ENCODE measurements at places on chromosomes 2 and 18.

- DNase-seq, result no peak
Measured at GRCh38 chr2:134206031-134206430, 47.8 kb upstream of the MGAT5 start.

DNA sequence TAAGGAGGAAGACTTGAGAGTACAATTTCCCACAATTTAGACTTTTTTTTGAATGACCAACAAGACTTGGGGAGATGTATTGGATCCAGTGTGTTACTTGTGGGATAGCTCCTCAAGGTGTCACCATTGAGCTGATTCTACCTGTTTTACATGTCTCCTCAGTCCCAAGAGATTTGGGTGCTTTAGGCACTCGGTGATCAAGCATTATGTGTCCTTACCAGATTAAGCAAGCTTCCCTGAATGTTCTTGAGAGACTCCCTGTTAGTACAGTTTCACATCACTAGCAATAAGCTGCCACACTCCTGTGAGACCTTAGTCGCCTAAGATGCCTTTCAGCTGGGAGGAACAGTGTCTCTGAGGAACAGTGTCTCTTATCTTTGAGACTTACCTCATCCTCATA lies 384.3 kb upstream of the SYT4 start:
- no peak for DNase-seq

GRCh38 chr2:241666627-241667400 lies 19.8 kb downstream of the DTYMK start:
- DNase-seq, result no peak

DNA sequence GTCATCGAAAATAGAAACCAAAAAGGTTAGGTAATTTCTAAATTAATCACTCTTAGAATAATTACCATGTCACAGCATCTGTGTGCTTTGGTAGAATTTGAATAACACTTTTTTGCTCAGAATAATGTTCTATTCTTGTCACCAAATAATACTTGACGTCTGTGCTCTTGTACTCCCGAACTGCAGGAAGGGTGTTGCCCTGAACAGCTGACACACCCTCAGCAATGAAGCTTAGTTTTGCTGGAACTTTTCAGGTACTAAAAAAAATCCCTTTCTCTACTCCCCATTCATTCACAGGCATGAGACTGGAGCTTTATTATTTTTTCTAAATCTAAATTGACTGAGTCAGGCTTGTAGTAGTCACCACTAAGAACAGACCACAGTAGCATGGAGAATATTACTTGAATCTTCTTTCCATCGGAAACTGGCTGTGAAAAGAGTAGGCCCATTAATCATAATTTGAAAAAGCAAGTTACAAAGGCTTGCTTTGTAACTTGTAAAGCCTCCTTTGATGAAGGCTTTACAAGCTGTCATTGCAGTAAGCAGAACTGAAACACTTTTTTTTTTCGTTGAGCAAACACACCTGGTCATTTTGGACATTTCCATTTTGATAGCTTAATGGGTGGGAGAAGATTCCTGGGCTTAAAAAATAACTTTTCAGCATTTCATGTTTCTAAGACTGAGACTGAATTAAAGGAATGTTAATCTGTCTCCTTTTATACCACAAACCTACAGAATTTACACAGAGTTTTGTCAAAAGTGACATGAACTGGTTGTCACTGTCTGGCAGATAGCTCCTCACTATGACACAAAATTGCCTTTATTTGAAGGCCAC lies 70.3 kb upstream of the PELI1 start:
- no peak for DNase-seq

GRCh38 chr2:212177724-212178123 lies 360.9 kb downstream of the ERBB4 start:
- DNase-seq, result no peak

DNA sequence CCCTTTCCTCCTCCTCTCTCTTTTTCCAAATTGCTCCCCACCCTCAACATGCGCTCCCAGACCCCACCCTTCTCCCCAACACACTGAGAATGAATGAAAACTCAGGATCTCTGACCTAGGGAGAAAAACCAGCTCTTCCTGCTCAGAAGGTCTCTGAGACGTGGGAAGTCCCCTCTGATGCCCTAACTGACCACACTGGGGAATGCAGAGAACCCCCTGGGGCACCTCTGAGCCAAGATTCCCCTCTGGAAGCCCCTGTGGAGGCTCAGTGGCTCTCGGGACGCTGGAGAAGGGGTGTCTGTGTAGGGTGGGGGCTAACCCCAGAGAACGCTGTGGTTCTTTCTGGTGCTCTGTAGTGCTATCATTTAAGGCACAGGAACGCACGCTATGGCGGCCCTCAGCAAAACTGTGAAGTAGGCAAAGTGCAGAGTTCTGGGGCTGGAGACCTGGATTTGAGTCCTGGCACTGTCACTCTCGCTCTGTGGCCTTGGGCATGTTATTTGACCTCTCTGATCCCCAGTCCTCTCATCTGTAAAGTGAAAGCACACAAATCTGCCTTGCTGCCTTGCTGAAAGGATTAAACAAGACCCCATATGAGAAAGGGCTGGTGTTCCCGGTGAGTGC lies 17.1 kb downstream of the ATOH8 start:
- no peak for DNase-seq

GRCh38 chr2:15117409-15118050 lies 443.6 kb downstream of the NBAS start:
- no peak for DNase-seq

DNA sequence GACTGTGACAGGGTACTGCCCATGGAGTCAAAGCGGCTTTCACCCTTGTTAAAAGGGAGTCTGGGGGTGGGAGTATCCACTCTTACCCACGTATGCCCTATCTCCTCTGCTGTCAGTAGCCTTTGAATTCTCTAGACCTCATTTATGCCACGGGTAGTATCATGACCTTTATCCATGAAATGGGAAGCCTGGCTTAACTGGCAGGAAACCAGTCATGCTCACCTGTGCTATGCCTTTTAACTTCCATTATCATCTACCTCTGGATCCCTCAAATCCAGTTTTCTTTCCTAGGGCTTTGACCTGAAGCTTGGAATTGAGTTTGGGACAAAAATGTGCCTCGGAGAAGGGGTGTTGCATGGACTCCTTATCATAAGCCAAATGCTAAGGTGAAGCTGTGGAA lies 30.0 kb downstream of the MYO3B start:
- no peak for DNase-seq

GRCh38 chr18:45167631-45168280 lies 447.5 kb upstream of the SLC14A2 start:
- DNase-seq, result no peak

GRCh38 chr2:202034249-202035088 lies 814 bp downstream of the FZD7 start:
- DNase-seq, result no peak

All from thoracic aorta (tissue), 2 donors.